NCI-H510A (cell line): ENCODE measurements at places on chromosomes 4 and X.

DNA sequence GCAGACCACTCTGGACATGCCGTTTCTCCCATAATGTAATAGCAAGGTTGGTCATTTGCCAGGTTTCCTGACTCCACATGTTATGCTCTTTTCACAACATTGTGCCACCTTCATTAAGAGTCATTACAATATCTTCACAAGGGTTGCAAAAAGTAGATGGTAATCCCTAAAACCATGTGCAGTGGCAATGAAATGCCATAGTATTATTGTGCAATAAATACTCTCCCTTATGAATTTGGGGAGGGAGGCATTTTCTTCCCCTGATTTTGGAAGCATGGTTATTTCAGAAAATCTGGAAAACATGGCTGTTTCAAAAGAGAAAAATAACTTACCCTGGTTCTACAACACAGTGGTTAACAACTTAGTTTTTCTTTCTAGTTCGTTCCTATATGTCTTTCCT lies 75.1 kb downstream of the BLTP1 start:
- no peak for DNase-seq

DNA sequence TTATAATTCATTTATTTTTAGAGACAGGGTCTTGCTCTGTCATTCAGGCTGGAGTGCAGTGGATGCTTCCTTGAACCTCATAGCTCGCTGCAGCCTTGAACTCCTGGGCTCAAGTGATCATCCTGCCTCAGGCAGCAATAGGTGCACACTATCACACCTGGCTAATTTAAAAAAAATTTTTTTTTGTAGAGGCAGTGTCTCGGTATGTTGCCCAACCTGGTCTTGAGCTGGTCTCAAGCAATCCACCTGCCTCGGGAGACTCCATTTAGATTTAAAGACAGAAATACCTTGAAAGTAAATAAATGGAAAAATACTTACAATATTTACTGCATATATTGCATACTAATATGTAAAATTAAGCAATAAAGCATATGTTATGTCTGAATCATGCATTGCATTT lies 40.3 kb upstream of the MAB21L2 start:
- no peak for DNase-seq

DNA sequence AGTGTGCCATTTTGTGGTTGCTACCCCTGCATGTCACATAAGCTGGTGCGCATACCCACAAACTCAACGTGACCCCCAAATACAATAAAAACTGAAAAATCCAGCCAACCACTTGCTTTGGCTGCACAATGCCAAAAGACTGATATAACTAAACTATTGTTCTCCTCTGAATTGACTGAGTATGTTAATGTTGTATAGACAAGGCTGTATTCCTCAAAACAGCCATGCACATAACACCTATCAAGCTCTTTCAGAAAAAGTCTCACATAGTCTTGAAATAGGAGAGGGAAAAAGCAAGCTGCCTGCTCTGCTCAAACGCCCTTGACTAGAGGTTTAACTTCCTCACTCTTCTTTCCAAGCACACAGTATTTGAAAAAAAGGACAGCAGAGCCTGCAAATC lies 126.4 kb upstream of the NOCT start:
- no peak for DNase-seq

DNA sequence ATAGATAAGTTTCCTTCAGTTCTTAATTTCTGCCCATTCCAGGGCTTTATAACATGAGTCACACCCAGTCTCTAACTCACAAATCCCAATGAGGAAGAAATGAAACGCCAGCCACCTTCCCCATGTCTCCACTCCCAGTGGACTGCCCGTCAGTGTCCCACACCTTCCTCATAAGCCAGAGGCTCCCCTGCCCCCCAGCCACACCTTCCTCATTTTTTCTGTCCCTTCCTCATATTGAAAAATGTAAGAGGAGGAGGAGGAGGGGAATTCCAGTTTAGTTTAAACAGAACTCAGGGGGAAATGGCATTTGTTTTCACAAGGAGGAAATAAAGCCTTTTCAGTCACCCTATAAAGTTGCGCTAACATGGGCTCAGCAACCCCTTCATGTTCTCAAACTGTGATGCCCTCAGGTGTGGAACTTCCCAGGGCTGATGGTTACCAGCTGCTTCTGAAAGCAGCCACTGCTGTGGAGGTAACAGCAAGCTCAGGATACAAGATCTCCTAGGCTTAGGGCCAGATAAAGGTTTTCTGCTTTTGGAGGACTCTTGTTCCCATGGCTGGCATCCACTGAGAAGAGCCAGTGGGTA lies 97.8 kb downstream of the PARM1 start:
- DNase-seq: no peak
